Stimulated activated CD8-positive, alpha-beta memory T cell treated with anti-CD3 and anti-CD28 coated beads, Interleukin-4, amount 100 ng/mL, for 4 hours (primary cell): ENCODE measurements at places on chromosomes 16 and 17.
A peak's percentile ranks its signal among the peaks of the same experiment; 100 is the strongest.

DNA sequence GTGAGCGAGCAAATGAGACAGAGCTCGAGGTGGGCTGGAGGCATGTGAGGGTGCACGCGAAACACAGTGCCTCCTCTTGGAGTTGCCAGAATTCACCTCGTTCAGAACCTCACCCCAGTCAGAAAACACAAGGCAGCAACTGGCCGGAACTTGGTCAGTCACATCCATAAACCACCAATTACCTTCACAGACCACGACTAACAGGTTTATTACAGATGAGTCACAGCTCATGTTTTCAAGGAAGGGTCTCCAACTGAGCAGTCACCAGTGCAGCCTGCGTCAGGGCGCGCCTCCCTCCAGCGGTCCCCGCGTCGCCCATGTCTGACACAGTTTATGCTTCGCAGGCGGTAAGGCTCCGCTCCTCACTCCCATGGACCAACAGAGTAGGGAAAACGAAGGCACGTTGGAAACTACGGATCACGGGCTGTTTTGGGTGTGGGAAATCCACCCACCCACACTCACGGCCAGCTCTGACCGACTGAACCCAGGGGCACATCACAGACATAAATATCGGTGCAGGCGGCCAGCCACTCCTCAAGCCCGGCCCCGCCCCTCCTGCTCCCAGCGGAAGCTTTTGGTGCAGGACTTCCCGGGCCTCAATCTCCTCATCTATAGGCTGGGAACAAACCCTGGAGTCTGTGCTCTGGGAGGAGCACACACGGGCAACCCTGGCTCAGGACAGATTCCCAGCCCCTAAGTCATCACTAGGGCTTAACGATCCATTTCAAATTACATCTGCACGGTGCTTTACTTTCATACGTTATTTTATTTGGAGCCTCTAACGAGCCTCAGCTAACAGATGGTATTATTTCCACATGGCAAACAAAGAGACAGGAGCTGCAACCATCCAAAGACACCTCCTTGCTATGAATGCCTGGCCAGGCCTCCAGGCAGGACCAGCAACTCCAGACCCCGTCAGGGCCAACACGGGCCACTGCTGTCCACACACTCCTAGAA is 126.3 kb downstream of the ZNF778 start:
- DNase-seq, result no peak

GRCh38 chr17:67865438-67865837 is 40.1 kb downstream of the BPTF start:
- no peak for DNase-seq

GRCh38 chr16:89507214-89507833 is 879 bp upstream of the SPG7 start:
- no peak for DNase-seq

- no peak for DNase-seq
Observed at GRCh38 chr17:42720996-42721583, 23.8 kb downstream of the EZH1 start.

GRCh38 chr17:68676856-68677255 is 75.7 kb upstream of the FAM20A start:
- DNase-seq, result no peak

GRCh38 chr16:50957056-50957455 is 194.0 kb downstream of the SALL1 start:
- DNase-seq, result no peak

DNA sequence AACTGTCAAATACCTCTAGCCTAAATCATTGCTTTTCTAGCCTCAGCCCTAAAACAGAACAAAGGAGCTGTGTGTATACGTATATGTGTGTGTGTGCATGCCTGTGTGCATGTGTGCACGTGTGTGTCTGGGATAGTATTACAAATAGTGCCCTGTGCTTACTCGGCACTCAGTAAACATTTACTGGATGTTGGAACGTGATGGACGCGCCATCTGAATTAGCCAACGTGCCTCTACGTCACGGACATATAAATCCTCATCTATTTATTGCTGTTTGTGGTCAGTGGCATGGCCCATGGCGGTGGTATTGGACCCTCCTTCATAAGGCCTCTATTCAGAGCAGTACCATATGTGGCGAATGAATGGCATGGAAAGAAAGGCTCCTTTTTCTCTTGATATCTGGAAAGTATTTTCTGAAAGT is 37.5 kb downstream of the WWP2 start:
- DNase-seq, result no peak

GRCh38 chr16:31002250-31002700 is 8.2 kb downstream of the STX1B start:
- no peak for DNase-seq

- no peak for DNase-seq
Observed at GRCh38 chr16:65832679-65833078, 533.8 kb upstream of the CDH5 start.

DNA sequence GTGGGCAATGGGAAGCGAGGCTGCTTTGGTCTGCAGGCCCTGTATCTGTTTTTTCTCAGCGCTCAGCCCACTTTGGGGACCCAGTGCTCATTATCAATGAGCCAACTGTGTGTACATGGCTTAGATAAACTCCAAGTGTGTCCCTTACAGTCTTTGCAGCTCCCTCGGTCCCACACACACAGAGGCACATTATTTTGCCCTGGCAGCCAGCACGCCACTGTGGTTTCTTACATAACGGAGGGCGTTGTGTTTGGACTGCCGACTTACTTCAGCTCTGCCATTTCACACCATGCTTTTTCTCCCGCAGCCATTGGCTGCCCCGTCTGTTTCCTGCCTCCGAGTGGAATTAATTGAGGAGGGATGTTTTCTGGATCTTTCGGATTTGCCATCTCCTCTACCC is 56.5 kb upstream of the CLEC18A start:
- DNase-seq, result no peak

DNA sequence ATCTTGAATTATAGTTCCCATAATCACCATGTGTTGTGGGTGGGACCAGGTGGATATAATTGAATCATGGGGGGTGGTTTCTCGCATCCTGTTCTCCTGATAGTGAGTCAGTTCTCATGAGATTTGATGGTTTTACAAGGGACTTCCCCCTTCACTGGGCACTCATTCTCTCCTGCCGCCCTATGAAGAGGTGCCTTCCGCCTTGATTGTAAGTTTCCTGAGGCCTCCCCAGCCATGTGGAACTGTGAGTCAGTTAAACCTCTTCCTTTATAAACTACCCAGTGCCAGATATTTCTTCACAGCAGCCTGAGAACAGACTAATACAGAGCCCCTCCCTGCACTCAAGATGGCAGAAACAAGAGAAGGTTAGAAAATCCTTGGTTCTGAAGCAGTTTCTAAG is 26.4 kb downstream of the LDAF1 start:
- DNase-seq, result no peak

GRCh38 chr16:47885489-47885888 is 270.3 kb downstream of the ABCC12 start:
- no peak for DNase-seq

GRCh38 chr16:5653041-5653440 is 555.4 kb upstream of the EEF2KMT start:
- DNase-seq, result no peak

DNA sequence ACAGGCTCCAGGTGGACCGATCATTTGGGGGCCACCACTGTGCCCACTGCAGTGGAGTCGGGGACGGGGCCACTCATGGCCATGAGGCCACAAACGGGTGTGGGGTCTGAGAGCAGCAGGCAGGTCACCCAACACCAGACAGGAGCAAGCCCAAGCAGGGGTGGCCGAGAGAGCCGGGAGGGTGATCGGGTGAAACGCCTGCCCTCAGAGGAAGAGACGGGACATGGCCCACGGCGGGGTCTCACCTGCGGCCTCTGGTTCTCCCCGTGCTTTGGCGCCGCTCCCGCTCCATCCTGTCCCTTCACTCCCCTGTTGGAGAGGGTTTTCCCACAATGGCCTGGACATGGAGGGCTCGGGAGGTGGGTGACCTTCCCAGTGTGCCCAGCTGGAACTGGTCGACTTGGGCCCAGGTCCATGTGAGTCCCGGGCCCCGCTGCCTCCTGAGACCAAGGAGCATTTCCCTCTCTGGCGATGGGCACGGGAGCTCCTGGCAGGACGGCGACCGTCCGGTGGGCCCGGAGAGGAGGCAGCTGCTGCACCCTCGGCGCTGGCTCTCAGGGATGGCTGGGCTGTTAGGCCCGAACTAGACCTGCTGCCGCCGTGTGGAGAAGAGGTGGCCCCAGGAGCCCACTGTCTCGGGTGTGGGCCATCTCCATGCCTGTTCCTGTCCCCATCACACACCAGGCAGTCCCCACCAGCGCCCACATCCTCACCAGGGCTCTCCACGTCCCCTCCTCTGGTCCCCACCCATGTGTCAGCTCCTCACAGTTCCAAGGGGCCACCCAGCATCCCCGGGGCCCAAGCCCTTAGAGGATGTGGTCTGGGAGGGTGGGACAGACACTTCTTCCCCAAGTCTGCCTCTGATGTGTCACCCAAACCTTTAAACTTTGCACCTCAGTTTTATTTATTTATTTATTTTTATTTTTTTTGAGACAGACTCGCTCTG is 13.4 kb upstream of the BAHCC1 start:
- no peak for DNase-seq

DNA sequence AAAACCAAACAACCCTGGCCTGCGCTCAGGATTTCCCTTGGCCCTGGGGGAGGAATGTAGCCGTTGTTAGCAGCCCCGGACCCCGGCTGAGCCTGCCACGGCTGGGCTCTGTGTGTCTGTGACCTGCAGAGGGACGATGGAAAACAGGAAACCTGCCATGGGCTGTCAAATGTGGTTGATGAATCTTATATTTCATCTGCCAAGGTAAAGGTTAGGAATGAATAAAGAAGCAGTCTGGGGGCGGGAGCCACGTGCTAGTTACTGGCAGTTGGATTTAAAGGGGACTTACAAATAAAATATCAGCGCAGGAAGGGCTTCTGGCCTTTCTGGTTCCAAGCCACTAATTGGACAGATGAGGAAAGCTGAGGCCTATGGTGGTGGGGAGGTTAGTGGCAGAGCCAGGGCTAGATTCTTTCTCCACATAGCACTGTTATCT is at the start of gene KRT23:
KRT23 (minus strand) TSS at position 263 of the 436 bp plus-strand sequence. CDS start 1,043 bp downstream, outside the sequence.
- no peak for DNase-seq

DNA sequence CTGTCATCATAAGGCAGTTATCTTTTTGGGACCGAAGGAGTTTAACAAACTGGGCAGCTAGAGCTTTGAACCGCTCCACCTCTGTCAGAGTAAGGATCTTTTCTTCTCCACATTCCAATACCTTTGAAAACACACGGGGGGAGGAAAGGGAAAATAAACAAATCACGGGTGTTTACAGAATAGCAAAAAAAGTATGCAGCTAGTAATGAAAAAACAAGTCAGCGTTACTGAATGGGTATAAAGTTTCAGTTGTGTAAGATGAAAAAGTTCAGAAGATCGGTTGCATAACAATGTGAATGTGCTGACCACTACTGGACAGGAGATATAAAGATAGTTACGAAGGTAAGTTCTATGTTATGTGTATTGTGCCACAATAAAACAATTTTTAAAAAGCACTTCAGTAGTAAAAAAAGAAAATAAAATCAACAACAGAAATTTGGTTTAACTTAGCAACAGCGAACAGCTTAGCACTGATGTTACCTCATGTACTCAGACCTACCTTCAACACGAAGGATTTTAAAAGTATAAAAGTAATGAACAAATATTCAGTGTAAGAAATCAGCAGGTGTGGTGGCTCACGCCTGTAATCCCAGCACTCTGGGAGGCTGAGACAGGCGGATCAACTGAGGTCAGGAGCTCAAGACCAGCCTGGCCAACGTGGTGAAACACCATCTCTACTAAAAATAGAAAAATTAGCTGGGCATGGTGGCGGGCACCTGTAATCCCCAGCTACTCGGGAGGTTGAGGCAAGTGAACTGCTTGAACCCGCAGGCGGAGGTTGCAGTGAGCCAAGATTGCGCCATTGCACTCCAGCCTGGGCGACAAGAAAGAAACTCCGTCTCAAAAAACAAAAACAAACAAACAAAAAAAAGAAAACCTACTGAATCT is 34.3 kb downstream of the MARF1 start:
- no peak for DNase-seq

GRCh38 chr17:80455336-80455710 is 21.1 kb downstream of the NPTX1 start:
- peak; percentile 8 for DNase-seq

GRCh38 chr17:2369039-2369438 is 31.7 kb downstream of the SGSM2 start:
- no peak for DNase-seq

DNA sequence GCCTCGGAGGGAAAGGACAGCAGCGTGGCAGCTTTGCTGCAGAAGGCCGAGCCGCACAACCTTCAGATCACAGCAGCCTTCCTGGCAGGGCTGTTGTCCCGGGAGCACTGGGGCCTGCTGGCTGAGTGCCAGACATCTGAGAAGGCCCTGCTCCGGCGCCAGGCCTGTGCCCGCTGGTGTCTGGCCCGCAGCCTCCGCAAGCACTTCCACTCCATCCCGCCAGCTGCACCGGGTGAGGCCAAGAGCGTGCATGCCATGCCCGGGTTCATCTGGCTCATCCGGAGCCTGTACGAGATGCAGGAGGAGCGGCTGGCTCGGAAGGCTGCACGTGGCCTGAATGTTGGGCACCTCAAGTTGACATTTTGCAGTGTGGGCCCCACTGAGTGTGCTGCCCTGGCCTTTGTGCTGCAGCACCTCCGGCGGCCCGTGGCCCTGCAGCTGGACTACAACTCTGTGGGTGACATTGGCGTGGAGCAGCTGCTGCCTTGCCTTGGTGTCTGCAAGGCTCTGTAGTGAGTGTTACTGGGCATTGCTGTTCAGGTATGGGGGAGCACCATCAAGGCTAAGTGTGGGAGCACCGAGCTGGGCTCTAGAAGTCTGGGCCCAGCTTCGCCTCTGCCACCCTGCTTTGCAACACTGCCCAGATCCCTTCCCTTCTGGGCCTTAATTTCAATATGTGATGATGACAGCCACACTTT is 18.6 kb downstream of the NOD2 start:
- DNase-seq, result no peak

DNA sequence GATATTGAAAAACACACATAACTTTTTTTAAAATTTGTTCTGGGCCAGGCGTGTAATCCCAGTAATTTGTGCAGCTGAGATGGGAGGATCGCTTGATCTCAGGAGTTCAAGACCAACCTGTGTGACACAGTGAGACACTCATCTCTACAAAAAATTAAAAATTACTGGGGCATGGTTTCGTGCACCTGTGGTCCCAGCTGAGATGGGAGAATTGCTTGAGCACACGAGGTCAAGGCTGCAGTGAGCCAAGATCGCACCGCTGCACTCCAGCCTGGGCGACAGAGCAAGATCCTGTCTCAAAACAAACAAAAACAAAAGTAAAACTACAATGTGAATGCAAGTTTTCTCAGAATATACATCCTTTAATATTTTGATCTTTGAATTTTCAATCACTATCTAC is 15.1 kb downstream of the C16orf54 start:
- DNase-seq, result no peak

DNA sequence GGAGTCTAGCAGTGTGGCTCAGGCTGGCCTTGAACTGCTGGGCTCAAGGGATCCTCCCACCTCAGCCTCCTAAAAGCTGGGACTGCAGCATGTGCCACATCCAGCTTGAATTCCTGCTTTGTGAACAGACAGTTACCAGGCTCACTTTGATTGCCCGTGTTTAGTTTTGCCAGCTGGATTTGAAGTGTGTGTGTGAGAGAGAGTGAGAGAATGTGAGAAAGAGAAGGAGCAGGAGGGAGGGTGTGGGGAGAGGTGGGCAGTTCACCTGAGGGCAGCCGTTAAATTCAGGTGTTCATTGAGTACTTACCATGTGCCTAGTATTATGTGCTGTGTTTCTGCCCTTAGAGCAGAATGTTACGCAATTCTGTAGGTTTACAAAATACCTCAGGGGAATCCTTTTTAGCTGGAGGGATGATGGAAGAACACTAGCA is 4.7 kb downstream of the DUSP14 start:
- no peak for DNase-seq
